ENCODE measurements at places on chromosomes 5 and 9.
A peak's percentile ranks its signal among the peaks of the same experiment; 100 is the strongest.

DNA sequence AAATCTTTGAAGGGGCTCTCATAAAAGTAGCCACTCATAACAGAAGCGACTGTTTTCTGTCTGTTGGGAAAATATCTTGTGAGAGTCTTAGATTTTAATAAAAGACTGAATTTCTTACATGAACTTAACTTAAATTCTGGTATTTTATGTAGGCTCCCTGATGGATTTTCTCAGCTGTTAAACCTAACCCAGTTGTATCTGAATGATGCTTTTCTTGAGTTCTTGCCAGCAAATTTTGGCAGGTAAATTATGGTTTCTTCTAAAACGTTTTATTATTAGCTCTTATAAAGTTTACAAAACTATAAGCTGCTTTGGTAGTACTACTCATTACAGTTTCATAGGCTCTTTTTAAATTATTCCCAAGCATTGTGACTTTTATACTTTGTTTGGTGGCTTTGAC, 87.0 kb downstream of the ERBIN start:
- no peak for DNase-seq

DNA sequence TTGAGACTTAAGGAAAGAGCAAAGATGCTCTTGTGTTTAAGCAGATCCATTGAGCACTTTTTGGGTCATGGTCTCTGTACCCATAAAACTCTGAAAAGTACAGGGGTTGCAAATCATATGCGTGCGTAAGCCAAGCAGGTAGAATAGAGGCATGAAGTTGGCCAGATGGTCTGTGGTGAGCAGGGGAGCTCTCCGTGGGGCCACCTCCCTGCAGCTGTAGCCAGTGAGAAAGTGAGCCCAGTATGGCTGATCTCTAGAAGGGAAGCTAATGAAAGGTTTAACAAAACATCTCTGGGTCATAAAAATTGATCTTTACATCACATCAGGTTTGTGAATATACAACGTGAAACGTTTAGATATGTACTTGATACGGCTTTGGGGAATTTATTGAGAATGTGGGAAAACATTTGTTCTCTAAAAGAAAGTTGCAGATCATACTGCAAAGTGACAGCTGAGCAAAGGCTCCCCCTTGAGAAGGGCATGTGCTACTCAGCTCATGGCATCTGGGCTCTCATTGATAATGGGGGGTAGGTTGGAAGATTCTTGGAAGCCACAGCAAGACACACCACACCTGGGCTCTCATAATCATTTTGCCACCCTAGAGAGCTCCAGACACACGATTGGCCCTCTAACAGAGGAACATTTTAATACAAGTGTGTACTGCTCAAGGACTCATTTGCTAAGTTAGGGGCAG, 30.6 kb downstream of the SH3GL2 start:
- no peak for DNase-seq

GRCh38 chr9:131651599-131651998, 88.3 kb downstream of the RAPGEF1 start:
- peak; percentile 86 for DNase-seq

DNA sequence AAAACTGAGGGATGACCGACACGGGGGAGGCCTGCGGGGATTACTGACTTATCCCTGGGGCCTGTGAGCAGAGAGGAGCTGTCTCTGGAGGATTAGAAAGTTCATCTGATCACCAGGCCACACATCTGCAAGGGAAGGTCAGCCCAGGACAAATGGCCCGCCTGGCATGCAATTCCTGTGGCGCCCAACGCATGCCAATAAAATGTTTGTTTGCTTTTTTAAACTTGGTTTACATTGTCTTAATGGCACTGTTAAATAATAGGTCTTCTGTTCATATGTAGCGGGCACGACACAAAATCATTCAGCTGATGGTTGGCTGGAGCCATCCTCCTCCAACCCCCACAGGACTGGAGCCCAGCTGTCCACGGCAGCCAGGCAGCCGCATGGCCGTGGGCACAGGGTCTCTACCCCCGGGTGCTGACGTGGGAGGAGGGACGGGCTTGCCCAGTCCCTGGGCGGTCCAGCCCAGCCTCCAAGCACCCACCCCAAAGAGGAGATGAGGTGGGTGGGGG, 41.0 kb upstream of the SLC12A7 start:
- DNase-seq = no peak
